A172 (cell line): ENCODE measurements at places on chromosomes 3 and 15. TPM values are rescaled to one million over a fixed set of nuclear protein-coding genes. Genes with fewer than 3 reads are reported as not detected.
A peak's percentile ranks its signal among the peaks of the same experiment; 100 is the strongest.

DNA sequence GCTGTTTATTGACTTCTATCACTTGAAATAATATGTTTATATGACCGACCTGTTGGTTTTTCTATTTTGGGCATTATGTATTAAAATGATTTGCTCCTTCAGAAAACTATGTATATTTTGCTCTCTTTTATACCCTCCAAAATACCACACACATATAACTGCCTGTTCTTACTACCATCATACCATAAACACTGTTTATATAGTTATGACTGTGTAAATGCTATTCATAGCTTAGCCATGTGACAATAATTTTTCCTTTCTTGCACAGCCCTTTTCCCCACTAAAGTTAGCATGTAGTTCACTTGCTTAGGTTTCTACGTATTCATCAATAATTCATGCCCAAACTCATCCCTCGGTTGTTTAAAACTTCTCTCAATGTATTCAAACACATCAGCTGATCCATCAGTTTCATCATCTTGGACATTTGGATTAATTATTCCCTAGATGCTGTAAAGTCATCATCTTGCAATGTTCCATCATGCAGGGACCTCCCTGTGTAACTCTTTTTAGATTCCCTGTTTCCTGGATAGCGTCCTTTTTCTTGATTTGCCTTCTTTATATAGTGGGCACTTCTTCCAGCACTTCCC is 8.2 kb upstream of the RYK start:
- DNase-seq = no peak

DNA sequence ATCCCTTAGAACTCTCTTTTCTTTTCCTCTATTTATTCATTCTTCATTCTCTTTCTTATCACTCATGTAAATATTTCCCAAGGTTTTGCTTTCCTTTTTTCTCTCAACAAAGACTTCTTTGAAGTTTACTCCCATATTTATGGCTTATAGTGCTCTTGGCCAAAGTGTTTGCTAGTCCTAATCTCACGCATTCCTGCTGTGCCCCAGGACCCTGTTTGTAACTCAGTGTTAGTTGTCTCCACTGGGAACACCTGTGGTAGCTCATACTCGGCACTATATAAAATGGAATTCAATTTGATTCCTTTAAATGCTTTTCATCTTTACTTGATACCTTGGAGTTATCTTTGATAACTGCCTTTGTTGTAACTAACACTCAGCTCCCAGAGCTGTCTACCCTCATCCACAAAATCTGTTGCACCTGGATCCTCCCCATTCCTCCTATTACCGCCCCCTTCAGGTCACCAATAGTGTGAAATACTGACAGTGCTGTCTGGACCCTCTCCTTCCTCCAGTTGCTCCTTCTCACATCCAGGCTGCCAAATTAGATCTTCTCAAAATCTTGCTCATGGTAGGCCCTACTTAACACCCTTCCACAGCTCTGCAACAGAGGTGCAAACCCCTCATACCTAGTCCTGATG is 76.8 kb downstream of the TIGIT start:
- no peak for DNase-seq

GRCh38 chr3:187986514-187986934 is 167.4 kb upstream of the LPP start:
- peak; percentile 94 for DNase-seq

GRCh38 chr3:42443292-42443691 is 32.9 kb upstream of the LYZL4 start:
- no peak for DNase-seq

DNA sequence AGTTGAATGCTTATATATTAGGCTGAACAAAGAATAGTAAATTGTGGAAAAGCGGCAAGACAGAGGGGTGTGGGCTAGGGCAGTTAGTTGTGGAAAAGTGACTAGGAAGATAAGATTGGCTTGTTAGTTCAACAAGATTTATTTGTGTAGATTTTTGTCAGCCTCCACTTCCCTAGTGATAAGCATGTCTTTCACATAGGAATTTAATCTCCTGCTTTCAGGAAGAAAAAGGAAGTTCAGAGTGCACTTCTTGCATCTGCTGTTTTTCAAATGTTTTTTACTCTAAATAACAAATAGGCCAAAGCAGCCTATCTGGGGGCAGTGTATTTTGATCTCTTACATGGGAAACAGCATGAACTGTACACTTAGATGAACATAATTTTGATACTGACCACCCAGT is 919.9 kb downstream of the NAALADL2 start:
- no peak for DNase-seq

DNA sequence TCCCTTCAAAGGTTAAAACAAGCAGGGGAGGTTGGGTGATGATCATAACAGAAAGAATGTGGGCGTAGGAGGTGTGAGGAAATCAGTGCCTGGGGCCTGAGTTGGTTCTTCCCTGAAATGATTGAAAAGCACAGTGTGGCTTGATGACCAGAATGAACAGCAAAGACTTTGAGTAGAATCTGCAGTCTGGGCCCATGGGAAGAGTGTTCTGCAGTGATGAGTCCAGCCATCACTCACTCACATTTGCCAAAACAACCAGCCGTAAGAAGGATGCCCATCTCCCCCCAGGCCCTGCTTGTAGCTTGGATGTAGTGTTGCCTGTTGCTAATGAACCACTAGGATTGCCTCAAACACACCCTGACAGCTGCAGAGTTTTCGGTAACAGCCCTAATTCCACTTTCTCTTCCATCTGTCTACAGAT is 67.9 kb downstream of the VGLL3 start:
- DNase-seq = no peak

DNA sequence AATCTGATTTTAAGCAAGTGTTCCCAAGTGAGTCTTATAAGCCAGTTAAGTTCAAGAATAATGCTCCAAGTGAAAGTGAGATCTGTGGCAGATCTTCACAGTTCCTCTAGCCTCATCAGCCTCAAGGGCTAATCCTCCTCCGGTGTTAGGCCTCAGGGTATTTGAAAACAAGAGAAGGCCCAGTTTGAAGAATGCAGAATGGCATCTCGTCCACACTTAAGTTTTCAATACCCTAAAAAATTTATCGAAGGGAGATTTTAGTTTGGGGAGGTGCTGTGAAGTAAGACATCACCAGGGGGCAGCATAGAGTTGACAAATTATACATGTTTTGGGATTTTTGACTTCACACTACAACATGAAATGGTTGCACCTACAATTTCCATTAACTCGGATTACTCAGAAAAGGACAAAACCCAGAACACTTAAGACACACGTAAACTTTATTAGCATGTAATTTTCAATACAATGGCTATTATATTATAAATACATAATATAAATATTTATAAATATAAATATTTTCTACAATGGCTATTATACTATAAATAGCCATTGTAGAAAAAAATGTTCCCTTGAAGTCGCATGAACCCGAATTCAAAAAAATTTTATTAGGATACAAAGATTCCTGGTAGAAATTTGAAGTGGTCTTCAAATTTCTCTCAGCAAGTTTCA is 2.3 kb upstream of the TMEM266 start:
- DNase-seq = no peak

Gene ATP13A5
- total RNA-seq = not detected in 2 replicates

Gene CPLX3
- total RNA-seq = not detected in 2 replicates

Gene SV2B
- not detected in 2 replicates for total RNA-seq

DNA sequence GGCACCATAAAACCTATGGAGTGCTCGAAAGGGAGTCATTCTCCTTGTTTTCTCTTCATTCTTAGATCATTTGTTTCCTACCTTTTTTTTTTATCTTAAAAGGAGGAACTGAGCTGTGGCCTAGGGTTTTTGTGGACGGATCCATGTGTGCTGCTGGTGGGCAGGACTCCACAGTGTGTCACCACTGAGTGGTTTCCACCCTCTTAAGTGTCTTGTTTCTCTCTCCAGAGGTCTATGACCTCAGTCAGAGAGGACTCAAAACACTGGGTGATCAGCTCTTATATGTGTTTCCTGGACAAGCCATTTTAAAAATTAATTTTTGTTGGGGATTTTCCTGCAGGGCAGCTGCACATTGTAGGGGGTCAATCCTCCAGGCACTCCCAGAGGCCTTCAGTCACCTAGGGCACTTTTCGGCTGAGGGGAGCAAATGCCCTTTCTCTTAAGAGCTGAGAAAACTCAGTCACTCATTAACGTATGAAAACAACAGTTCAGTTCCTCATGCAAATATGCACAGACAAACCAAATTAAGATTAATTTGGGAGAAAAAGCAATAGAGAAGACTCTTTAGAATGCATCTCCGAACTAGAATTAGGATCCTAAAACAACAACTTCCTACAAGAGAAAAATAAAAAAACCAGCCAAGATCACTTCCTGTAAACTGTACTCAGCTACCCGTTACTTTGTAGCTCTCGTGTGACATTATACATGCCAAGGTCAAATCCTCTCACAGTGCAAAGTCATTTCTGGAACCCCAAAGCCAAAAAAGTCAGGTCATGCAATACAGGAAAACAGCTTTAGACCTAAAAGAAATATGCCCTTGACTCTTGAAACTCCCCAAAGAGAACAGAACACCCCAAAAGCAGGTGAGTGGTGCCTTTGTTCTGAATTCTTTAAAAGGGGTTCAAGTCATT is 27.6 kb upstream of the FAM3D start:
- no peak for DNase-seq

Gene PLA1A
- not detected in 2 replicates for total RNA-seq

DNA sequence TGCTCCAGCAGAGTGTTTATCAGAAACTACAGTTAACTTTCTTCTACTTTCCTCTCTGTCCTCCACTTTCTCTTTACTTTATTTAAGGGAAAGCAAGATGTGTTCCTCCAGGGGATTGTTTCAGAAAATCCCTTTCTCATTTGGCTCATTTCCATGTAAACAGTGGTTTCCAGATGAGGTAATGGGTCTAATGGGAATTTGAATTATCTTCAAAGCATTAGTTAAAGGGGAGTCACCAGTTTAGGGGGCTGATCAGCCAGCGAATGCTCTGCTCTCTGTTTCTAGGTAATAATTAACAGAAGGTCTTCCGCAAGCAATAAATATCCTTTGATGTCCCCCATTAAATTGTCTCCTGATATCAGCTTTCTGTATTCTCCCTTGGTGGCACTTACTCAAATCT is 30.4 kb upstream of the ZNF639 start:
- no peak for DNase-seq

Gene DNASE1L3
- not detected in 2 replicates for total RNA-seq

GRCh38 chr3:157046520-157046919 is 113.4 kb downstream of the CCNL1 start:
- DNase-seq = no peak

GRCh38 chr3:191919491-191920026 is 458.6 kb downstream of the PYDC2 start:
- no peak for DNase-seq

- DNase-seq = no peak
Measured at GRCh38 chr3:13714251-13714916, 165.5 kb downstream of the FBLN2 start.

- no peak for DNase-seq
Measured at GRCh38 chr3:171755015-171755589, 55.2 kb downstream of the PLD1 start.

GRCh38 chr3:152175528-152175889 is 93.2 kb upstream of the MBNL1 start:
- peak; percentile 50 for DNase-seq

GRCh38 chr3:189282189-189282588 is 110.4 kb downstream of the TPRG1 start:
- no peak for DNase-seq

Gene STRC
- not detected in 2 replicates for total RNA-seq

GRCh38 chr3:15501126-15501525 is 20.4 kb downstream of the COLQ start:
- DNase-seq = no peak

Gene SLC25A36
- 29.3 and 44.4 TPM in 2 replicates for total RNA-seq

DNA sequence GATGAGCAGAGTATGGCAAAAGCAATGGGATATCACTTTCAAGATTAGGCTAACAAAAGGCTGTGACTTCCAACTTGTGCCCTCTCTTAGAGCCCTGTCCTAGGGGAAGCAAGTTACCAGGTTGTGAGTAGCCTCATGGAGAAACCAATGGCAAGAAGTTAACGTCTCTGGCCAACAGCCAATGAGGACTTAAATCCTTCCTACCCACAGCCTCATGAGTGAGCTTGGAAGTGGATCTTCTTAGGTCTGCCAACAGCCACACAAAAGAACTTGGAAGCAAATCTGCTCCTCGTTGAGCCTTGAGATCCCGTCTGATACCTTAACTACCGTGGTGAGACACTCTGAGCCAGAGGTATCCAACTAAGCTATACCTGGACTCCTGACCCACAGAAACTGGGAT is 5.7 kb downstream of the NME9 start:
- DNase-seq = no peak

Gene HHLA2
- not detected in 2 replicates for total RNA-seq

DNA sequence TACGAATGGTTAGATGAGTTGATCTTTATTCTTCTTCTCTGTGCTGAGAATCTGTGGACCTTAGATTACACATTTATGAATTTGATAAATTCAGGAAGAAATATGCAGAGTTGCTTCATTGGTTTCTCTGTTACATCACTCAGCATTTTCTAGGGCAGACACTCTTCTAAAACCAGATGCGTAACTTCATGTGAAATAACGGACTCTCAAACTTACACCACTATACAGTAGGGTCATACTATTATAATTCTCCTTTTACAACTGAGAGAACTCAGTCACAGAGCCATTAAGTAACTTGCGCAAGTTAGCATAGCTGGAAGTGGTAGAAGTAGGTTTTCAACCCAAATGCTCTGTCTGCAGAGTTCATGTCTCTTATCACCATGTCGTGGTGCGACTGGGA is 5.7 kb downstream of the TMEM207 start:
- no peak for DNase-seq

Gene TRANK1
- 3.8 and 7.0 TPM in 2 replicates for total RNA-seq

DNA sequence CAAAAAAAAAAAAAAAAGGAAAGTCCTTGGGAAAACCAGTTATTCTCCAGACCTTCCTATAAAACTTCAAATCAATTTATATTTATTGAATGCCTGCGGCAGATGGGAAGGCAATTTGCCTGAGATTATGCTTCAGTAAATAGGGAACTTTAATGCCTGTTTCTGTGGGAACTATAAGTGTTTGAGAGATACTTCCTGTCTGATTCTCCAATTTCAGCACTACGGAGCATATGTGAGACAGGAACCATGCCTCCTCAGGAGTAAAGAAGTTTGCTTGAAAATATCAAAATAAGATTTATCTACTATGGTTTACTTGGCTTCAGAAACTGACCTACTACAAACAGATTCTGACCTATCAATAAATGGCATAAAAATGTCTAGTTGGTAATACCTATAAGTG is 135.5 kb downstream of the CBLB start:
- DNase-seq = no peak
